T-helper 17 cell (primary cell): ENCODE measurements at places on chromosomes 11 and 22. TPM values are rescaled to one million over a fixed set of nuclear protein-coding genes. Genes with fewer than 3 reads are reported as not detected.
A peak's percentile ranks its signal among the peaks of the same experiment; 100 is the strongest.

GRCh38 chr11:19374151-19374569 lies 133.4 kb upstream of the E2F8 start:
- no peaks in the 10 kb centered on the region for H3K36me3 ChIP-seq
- no peaks in the 10 kb centered on the region for H3K4me1 ChIP-seq
- no peak overlapping the region for H3K4me3 ChIP-seq
- no peak for DNase-seq
- H3K27me3 ChIP-seq = peaks cover 45% of the 10 kb centered on the region

GRCh38 chr22:28155808-28156207 lies 236.8 kb upstream of the PITPNB start:
- DNase-seq = no peak
- no peak overlapping the region for H3K4me3 ChIP-seq
- H3K27me3 ChIP-seq = no peaks in the 10 kb centered on the region
- no peaks in the 10 kb centered on the region for H3K36me3 ChIP-seq
- H3K27ac ChIP-seq = no peak overlapping the region

The OR2AG1 gene
- not detected for total RNA-seq

- no peak overlapping the region for H3K27ac ChIP-seq
- H3K4me1 ChIP-seq = no peaks in the 10 kb centered on the region
- no peaks in the 10 kb centered on the region for H3K36me3 ChIP-seq
Observed at GRCh38 chr22:22666307-22667091, 22.1 kb downstream of the GGTLC2 start.

DNA sequence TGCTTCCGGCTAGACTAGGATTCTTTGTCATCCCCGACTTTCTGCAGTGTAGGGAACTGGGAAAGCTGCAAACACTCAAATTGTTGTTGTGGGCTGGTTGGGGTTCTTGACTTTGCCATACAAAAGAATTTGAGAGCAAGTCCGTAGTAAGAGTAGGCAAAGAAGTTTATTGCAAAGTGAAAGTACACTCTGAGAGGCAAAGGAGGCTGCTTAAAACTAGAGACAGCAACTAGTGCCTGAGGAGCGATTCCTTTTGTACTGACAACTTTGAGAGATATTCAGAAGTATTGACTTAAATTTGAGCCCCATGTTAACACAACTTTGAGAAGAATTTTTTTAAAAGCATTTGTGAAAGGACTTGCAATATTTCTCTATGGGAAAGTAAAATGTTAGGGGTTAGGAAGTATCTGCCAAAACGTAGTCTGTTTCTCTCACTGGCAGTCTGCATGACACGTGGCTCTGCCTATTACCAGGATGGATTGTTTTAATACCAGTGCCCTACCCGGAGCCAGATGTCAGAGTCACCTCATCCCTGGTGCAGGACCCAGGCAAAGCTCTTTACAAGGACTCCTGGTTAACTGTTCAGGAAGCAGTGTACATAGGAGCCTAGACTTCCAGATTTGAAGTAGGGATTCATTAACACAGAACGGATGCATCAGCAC lies 85.0 kb upstream of the CLPB start:
- DNase-seq = no peak
- peak overlapping the region; percentile 87 for H3K27ac ChIP-seq
- H3K27me3 ChIP-seq = no peaks in the 10 kb centered on the region
- peak overlapping the region; percentile 82 for H3K4me3 ChIP-seq
- H3K36me3 ChIP-seq = no peaks in the 10 kb centered on the region
- peaks cover 33% of the 10 kb centered on the region for H3K4me1 ChIP-seq

The KRTAP5-11 gene
- total RNA-seq = not detected

DNA sequence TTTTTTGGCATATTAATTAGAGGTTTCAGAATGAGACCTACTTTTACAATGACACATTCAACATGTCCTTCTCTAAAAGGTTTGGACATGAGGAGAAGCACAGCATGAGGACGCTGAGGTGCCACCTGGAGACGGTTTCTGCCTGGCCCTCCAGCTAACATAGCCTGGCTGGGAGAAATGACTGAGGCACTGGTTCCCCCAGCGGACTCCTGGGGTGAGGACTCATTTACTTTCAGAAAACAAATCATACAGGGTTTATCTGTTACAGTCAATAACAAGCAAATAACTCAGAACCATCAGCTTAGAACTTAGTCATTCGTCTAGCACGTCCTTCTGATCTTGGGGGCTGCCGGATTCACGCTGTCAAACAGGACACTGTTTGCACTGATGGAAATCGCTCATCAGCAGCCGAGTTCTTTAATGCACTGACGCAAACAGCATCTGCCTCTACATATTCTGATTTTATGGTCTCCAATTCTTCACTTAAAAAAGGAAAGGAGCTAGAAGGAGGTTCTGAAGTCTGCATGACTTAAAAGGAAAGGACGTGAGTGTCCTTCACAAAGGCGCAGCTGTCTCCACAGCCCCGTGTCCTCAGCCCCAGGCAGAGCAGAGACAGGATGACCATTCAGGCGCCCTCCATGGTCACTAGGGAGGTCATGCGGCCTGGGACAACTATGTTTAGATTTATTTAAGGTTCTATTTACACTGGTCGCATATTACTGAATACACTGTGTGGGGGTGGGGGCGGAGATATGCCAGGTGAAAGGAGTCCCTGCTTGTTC lies 44.2 kb downstream of the CERK start:
- H3K27me3 ChIP-seq = no peaks in the 10 kb centered on the region
- H3K27ac ChIP-seq = peak overlapping the region; percentile 45
- peaks cover 9% of the 10 kb centered on the region for H3K4me1 ChIP-seq
- no peak overlapping the region for H3K4me3 ChIP-seq

GRCh38 chr11:45045683-45046471 lies 95.2 kb upstream of the TP53I11 start:
- H3K4me3 ChIP-seq = no peak overlapping the region
- no peak for DNase-seq
- peaks cover 5% of the 10 kb centered on the region for H3K36me3 ChIP-seq
- H3K4me1 ChIP-seq = peaks cover 7% of the 10 kb centered on the region
- peak overlapping the region; percentile 82 for H3K27ac ChIP-seq
- peaks cover 27% of the 10 kb centered on the region for H3K27me3 ChIP-seq

DNA sequence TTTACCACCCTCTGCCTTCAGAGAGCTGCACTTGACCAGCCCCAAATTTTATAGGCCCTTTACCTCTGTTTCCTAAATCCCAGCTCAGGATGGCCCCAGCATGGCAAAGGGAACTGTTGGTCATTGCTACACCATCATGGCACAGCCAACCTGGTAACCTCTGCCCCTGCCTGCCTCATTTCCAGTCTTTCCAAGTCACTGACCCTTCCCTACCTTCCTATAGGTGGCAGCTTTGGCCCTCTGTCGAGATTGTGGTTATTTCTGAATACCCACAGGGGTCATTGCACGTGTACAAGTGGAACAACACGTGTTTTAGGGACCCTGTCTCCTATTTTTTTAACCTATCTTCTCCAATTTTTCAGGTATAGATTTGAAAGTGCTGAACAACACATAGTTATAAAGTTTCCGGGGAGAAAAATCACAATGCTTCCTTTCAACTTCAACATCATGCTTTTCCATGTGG lies 2.8 kb downstream of the GALNT18 start:
- H3K4me3 ChIP-seq = peak overlapping the region; percentile 50
- no peaks in the 10 kb centered on the region for H3K36me3 ChIP-seq
- H3K27ac ChIP-seq = no peak overlapping the region
- DNase-seq = no peak
- peaks cover 2% of the 10 kb centered on the region for H3K4me1 ChIP-seq

DNA sequence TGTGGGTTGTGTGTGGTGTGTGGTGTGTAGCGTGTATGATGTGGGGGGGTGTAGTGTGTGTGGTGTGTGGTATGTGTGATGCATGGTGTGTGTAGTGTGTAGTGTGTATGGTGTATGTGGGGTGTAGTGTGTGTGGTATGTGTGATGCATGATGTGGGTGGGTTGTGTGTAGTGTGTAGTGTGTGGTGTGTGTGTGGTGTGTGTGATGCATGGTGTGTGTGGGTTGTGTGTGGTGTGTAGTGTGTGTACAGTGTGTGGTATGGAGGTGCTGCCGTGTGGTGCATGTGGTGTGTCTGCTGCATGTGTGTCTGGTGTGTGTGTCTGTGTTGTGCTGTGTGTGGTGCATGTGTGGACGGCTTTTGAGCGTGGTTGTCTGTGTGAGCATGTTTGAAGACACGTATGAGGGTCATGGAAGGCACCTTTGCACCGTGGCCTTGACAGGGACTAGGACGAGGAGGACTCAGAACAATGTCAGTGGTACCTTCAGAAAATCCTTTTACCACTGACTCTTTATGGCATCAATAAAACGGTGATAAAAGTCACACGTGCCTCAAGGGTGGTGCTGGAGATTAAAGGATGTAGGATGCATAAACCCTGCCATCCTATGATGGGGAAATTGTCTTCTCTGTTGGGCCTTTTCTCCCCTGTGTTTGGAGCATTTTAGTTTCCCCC lies 328.7 kb upstream of the B3GAT1 start:
- peaks cover 2% of the 10 kb centered on the region for H3K36me3 ChIP-seq
- no peaks in the 10 kb centered on the region for H3K4me1 ChIP-seq
- no peak overlapping the region for H3K4me3 ChIP-seq
- H3K27ac ChIP-seq = no peak overlapping the region
